ENCODE measurements at places on chromosomes 3 and 15.
A peak's percentile ranks its signal among the peaks of the same experiment; 100 is the strongest.

DNA sequence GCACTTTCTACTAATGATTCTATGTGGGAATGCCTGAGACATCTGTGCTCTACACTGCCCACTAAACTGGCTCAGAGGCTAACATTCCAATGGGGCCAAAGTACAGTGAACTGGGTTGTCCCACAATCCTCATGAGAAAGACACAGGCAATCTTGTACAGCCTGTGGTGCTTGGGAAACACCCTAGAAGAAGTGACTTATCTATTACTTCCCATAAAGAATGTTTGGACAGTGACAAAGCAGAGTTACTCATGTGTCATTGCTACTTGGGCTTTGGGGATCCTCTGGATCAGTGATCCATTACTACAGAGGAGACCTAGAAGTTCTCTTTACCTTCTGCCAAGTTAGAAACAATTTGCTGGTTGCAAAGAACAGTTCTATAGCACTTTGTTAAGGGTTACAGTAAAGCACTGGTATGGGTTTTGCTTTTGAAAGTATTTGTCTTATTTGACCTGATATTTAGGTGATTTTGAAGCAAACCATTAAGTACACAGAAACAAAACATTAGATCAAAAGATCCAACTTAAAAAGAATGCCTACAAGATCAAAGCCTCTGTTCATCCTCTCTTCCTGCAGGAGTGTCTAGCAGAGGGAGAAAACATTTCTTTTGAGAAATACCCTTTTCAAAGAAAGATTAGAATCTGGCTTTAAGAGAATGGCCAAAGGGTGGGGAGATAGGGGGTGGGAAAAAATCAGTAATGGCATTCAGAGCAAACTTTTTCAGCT is 75.8 kb downstream of the CTNNB1 start:
- DNase-seq = no peak

GRCh38 chr3:147356909-147357900 is 49.1 kb downstream of the ZIC4 start:
- DNase-seq = no peak

DNA sequence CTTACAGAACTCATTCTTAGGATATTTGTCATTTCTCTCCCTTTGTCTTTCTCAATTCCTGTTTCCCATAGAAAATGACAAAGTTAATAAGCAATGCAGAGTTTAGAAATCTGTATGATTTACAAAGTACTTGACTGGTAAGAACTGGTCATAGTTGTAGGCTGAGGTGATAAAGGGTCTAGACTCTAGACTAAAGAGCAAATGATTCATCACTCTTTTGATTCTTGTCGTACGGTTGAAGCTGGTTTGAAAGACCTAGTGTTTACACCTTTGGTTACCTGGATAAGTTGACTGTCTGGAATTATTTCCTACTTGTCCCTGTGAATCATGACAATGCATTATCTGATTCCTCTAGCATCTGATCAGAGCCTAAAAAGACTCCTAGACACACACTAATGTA is 58.9 kb upstream of the TP63 start:
- no peak for DNase-seq

DNA sequence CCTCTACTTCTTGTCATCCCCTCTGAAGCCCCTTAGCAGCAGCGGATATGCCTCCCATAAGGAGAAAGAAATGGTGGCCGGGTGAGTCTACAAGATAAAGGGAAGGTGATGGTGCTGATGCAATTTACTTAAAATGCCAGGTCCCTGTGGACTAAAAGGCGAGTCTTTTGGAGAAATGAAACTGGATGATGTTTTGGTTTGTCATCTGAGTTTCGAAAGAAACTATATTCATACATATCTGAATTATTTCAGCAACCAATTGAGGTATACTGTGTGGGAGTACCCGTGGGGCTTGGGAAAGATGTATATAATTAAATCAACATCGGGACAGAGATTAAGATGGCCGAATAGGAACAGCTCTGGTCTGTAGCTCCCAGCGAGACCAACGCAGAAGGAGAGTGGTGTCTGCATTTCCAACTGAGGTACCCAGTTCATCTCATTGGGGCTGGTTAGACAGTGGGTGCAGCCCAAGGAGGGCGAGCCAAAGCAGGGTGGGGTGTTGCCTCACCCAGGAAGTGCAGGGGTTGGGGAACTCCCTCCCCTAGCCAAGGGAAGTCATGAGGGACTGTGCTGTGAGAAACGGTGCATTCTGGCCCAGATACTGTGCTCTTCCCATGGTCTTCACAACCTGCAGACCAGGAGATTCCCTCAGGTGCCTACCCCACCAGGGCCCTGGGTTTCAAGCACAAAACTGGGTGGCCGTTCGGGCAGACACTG is 210.6 kb upstream of the CHRM5 start:
- DNase-seq = no peak

GRCh38 chr15:40582726-40583246 is 11.3 kb upstream of the KNL1 start:
- peak; percentile 31 for DNase-seq

DNA sequence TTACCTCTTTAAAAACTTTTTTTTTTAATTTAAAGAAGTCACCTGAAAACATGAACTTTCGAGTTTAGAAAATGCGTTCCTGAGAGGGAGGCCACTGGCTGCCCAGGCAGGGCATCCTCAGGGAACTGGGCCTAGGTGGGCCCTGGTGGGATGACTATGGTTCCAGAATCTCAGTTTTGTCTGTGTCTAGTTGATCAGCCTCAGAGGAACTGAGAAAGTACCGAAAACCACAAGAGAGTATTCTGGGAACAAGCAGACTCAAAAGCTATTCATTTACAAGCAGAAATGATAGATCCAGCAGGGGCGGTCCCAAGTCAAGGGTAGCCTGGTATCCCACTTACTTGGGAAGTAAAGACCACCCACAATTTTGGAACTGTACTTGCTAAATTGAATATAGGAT is 10.5 kb downstream of the WWTR1 start:
- DNase-seq = no peak

GRCh38 chr3:49054344-49054862 is 25.2 kb upstream of the IMPDH2 start:
- no peak for DNase-seq

DNA sequence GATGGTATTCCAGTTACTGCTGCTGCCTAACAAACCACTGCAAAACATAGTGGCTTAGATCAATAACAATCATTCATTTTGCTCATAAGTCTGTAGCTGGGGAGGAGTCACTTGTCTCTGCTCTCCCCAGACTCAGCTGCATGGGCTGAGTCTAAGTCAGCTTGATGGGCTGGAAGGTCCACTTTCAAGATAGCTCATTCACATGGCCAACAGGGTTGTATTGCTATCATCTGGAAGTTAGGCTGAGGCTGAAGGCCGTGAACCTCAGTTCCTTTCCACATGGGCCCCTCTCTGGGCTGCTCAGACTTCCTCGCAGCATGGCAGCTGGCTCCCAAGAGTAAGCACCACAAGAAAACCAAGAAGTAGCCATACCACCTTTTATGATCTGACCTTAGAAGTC is 28.7 kb upstream of the BFSP2 start:
- no peak for DNase-seq

- DNase-seq = no peak
Measured at GRCh38 chr3:52798376-52798977, 3.9 kb downstream of the ITIH3 start.

- no peak for DNase-seq
Measured at GRCh38 chr3:32315441-32315840, 76.2 kb upstream of the CMTM7 start.

GRCh38 chr3:185831195-185831594 is 6.4 kb upstream of the IGF2BP2 start:
- no peak for DNase-seq

DNA sequence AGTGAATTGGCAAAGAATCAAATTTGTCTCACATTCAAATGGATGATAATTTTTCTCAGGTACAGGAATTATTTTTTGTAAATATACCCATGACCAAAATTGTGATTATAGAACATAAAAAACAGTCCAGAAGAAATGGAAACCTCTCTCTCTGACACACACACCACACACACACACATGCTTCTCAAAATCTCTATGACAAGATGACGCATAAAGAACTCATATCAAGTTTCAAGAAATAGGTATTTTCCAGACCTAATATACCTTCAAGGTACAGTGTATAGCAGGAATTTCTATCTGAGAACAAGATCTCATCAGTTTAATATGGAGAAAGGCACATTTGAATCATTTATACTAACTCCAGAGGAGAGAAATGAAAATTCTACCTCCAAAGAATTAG is 1069.1 kb upstream of the ALCAM start:
- DNase-seq = no peak

DNA sequence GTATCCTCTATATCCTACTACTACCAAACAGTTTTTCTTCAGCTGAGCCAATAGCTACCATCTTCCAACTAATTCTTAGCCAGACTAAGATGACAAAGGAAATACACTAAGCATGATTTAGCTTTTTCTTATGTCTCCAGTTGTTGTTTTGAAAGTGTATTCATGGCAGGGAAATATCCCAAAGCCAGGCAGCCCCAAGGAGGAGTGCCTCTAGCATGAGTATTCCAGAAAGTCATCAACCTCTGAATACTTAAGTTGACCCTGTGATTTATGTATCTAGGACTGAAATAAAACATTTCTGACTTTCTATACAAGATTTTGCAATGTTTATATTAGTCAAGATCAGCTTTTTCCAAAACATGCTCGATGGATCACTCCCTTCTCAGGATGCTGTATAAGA is 449.1 kb downstream of the IL5RA start:
- DNase-seq = no peak

GRCh38 chr15:101391431-101391830 is 96.4 kb upstream of the SNRPA1 start:
- DNase-seq = no peak

GRCh38 chr3:107913701-107914100 is 177.1 kb downstream of the CD47 start:
- DNase-seq = no peak

- no peak for DNase-seq
Measured at GRCh38 chr3:169556349-169556870, 107.1 kb downstream of the MECOM start.

GRCh38 chr3:141052201-141053069 is 1.3 kb downstream of the SPSB4 start:
- DNase-seq = no peak

- DNase-seq = no peak
Measured at GRCh38 chr3:14861031-14861430, 42.3 kb downstream of the FGD5 start.

DNA sequence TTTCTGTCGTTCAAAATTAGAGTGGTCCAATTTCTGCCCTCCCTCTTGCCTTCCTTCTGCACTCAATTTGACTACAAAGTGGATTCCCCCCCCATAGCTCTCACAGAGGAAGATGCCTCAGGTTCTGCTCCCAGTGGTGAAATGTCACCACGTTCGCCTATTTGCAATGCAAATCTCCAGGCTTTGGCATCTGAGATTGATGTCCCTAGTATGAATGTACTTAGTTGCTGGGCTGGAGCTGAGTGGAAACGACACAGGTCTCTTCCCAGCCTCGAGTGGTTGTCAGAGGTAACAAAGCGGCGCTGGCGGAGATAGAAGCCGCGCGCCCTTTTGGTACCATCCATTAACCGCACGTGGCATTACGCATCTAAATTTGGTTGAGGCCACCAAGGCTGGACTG is 860.1 kb downstream of the MCTP2 start:
- DNase-seq = no peak

DNA sequence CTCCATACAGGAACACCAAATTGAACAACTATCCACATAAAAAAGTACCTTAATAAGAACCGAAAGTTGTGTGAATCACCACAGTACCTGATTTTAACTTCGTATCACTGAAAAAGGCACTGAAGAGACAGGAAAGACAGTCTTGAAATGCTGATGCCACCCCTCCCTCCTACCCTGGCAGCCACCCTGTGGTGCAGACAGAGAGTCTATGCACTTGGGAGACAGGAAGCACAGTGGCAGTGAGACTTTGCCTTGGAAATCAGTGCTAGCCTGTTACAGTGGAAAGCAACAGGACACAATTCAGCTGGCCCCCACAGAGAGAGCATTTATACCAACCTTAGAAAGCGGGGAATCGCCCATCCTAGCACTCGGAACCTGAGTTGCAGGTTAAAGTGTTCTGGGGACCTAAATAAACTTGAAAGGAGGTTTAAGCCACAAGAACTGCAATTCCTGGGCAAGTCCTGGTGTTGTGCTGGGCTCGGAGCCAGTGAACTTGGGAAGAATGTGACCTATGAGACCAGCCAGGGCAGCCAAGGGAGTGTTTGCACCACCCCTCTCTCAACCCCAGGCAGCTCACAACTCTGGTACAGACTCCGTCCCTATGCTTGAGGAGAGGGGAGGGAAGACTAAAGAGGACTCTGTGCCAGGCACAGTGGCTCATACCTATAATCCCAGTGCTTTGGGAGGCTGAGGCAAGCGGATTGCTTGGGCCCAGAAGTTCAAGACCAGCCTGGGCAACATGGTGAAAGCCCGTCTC is 240.1 kb downstream of the ISL2 start:
- no peak for DNase-seq

DNA sequence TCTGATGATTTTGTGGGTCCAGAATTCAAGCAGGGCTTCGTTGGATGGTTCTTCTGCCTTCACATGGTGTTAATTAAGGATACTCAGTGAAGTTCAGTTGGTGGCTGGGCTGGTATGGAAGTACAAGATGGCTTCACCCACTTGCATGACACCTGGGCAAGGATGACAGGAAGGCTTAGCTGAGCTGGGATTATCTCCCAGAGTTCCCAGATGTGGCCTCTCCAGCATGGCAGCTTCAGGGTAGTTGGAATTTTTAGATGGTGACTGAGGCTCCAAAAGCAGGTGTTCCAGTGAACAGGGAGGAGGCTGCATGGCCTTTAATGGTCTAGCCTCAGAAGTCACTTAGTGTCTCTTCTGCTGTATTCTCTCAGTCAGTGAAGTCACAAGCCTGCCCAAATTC is 135.5 kb downstream of the THRB start:
- no peak for DNase-seq

DNA sequence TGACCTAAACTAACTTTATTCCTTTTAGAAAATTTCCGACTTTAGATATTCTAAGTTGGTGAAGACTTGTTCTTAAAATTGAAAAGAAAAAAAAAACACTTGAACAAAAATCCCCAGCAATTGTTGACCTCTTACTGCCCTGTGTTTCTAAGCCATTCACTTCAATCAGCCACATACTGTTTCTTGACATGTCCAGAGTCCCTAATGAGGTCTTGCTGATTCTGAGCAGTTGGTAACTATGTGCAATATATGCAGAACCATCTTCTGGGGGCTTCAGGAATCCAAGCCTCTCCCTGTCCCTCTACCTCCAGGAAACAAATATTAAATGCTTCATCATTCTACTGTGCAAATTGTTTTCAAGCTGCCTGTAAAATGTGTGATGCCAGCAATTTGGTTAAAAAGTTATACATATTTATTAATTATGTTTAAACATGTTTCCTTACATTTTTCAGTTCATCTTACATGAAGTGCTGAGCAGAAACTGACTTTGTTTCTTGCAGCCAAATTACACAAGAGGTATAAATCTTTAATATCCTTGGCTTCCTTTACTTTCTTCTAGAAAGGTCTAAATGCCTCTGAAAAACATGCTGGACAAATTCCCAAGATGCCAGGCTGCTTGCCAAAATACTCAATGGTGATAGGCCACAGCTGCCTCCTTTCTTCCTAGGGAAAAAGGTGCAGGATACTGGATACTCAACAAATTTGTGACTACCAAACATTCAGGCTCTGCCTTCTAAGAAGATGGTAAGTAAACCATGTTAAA is 19.8 kb upstream of the GYG1 start:
- no peak for DNase-seq

Data from amniotic stem cell (primary cell).